ENCODE measurements at places on chromosomes 6 and 20. TPM values are rescaled to one million over a fixed set of nuclear protein-coding genes. Genes with fewer than 3 reads are reported as not detected.

DNA sequence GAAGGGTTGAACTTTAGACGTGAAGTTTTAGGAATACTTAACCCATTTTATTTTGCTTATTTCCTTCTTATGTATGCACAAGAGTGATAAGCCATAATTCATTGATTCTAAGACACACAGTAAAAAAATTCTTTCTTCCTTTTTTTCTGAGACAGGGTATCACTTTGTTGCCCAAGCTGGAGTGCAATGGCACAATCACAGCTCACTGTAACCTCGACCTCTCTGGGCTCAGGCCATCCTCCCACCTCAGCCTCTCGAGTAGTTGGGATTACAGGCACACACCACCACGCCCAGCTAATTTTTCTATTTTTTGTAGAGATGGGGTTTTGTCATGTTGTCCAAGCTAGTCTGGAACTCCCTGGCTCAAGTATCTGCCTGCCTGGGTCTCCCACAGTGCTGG, 116.6 kb upstream of the RNF24 start:
- DNase-seq: no peak

Gene FAXC
- 68.9 TPM for total RNA-seq

DNA sequence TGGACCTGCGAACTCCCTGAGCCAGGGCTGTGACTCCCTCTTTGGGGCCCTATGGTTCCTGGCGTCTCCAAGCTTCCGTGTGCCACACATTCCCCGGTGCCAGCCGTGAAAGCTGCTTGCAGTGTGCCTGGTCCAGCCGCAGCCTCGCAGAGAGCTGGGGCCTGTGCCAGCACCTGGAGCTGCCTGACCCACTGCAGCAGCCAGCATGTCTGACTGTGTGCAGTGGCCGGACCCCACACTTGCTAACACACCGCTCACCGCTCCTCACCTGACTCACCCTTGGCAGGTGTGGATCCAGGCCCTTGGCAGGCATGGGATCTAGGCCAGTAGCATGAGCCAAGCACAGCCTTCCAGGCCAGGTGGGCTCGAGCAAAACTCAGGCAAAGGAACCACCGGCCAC, 227.5 kb downstream of the OTOR start:
- DNase-seq: no peak

GRCh38 chr6:56932910-56933477, 21.9 kb upstream of the BEND6 start:
- no peak for DNase-seq

DNA sequence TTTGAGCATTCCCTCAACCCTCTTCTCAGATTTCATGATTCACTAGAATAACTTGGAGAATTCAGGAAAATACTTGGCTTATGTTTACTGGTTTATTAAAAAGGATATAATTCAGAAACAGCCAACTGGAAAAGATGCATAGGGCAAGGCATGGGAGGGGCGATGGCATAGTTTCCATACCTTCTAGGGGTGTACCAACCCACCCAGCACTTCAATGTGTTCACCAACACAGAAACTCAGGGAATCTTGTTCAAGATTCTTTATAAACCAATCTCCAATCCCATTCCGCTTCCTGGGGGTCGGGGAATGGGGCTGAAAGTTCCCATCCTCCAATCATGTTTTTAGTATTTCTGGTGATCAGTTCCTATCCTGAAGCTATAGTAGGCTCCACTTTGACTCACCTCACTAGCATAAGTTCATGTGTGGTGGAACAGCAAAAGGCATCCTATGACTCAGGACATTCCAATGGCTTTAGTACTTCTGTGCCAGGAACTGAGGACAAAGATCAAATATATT, 164.4 kb downstream of the SIM1 start:
- no peak for DNase-seq

DNA sequence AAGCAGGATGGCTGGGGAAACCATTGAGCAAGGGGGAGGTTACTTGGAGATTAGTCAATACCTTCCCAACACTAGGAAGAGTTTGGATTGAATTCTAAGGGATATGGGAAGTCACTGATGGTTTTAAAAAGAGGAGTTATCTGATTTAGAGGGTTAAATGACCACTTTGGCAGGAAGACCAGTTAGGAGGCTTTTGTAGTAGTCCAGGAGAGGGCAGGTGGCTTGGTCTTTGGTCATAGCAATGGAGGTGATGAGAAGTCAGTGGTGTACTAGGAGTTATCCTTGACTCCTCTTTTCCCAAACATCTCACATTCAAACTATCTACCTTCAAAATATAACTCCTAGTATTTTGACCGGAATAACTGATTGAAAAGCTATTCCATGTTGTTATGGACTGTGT, 644.1 kb downstream of the UTRN start:
- no peak for DNase-seq

Gene SLC17A2
- not detected for total RNA-seq

DNA sequence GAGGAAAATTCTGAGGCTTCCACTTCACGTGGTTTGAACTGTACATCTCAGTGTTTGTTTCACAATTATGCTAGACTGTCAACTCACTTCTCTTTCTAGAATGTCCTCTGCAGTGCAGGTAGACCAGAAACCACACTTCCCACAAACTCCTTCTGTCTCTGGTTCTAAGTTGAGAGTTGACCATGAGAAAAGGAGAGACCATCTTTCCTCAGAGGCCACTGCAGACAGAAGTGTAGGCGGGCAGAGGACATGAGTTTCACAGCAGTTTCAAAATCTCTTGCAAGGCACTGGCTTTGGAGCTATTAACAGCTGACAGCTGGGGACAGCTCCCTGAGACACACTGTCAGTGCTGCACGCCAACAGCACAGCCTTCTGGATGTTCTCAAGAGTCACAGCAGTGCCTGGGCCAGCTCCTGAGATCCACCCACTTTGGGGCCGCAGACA, 55.4 kb upstream of the MOXD1 start:
- DNase-seq: peak; percentile 56

GRCh38 chr20:50913690-50914375, 17.4 kb downstream of the ADNP start:
- DNase-seq: no peak

- DNase-seq: no peak
Observed at GRCh38 chr6:98808541-98809210, 25.7 kb upstream of the POU3F2 start.

DNA sequence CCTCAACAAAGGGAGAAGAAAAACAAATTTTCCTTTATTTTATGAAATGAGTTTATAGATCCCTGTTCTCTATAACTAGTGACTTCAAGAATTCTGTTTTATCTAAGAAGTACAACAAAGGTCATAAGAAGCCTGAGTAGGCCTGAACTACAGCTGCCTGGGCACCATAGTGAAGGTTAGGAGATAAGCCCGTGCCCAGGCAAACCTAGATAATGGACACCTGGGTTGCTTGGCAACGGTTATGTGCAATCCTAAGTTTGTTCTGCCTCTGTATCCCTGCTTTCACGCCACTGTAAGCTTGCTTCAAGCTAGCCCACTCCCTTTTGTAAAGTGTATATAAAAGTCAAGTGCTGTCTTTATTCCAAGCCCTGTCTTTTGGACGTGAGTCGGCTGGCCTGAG, 23.2 kb downstream of the SCGN start:
- no peak for DNase-seq

- DNase-seq: no peak
Observed at GRCh38 chr6:127456465-127456864, 2.7 kb downstream of the KIAA0408 start.

DNA sequence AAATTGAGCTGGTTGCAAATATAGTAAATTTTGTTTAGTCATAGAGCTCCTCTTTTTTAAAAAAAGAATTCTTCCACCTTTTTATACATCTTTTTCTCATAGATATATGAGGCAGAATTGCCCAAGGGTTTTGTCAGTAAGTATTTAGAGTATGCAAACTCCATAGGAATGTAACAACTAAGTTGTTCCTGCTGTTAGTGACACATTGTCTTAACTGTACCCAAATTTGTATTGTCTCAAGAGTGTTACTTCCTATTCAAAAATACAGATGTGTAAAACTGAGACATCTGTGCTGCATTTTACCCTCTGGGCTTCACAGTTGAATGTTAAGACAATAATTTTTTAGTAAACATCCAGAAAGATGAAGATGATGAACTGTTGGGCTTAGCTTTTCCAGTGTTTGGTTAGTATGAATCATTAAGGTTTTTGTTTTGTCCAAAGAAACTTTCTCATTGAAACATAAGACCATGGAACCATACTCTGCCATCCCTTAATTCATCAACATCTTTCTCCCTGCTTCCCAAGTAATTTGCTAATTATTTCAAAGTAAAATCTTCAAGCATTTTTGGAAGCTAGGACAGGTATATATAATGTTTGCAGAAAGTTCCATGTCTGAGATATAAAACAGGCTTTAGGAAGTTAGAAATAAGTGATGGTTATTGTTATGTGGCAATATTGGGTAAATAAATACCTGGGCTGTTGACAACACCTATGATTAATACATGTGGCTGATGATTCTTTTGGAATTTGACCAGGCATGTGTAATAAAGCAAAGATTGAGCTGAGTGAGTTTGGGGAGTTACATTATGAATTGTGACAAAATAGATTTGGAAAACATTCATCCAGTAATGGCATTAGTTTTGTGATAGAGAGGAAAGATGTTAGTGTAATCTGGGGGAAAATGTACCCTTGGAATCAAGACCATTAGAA, 11.2 kb downstream of the OGFRL1 start:
- no peak for DNase-seq

DNA sequence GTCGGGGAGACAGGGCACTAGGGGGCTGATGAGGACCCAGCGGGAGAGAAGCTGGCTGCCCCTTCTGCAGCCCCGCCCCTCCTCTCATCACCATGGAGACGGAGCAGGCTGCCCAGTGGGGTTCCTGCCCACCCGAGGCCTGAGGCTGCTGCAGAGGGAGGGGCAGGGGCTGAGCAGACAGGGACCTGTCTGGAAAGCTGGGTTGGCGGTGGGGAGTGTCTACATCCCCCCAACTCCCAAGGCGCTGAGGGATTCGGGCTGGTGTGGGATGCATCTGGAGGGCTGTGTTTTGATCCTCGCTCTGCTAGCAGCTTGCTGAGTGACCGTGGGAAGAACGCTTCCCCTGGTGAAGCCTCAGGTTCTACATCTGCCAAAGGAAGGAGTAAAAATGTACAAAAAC, 1.2 kb upstream of the BPI start:
- peak; percentile 68 for DNase-seq

Gene RAET1L
- total RNA-seq: not detected

GRCh38 chr6:95431637-95432228, 145.6 kb upstream of the MANEA start:
- peak; percentile 38 for DNase-seq

DNA sequence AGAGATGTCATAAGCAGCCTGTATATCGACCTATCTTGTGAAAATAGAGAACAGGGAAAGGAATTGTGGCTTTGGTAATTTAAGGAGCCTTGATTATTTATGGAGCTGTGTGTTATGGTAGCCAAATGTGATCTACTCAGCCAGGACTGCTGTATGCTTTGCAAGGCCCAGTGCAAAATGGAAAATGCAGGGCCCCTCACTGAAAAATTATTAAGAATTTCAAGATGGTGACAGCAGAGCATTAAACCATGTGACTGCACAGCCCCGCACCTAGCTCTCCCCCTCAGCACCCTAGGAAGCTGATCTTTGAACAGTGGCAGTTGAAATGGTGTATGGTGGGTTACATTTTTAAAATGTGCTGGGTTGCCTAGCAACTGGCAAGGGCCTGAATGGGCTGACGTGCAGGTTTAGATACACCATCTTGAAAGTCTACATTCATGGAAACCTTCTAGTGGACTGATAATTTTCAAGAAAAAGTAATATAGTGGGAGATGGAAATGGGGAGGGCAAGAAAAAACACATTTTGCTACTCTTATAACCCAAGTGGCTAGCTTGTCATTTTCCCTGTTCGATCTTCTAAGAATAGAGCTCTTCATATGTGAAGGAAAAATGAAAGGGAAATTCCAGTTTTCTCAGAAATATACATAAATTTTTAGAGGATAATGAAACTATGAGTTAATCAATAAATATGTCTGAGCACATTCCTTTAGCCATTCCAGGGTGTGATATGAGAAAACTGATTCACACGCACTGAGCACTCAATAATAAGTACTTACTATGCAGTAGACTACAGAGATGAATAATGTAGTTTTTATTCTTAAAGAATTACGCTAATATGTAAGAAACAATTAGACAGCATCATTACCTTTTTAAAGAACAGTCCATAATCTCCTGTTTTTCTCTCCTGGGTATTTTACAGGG, 208.0 kb downstream of the ARHGAP18 start:
- no peak for DNase-seq

- no peak for DNase-seq
Observed at GRCh38 chr6:43669922-43670622, 17.5 kb downstream of the MRPS18A start.

Gene SLC17A9
- total RNA-seq: 1.8 TPM

GRCh38 chr6:114556846-114557488, 214.1 kb upstream of the HS3ST5 start:
- no peak for DNase-seq

- DNase-seq: no peak
Observed at GRCh38 chr6:79564636-79565035, 27.4 kb upstream of the LCA5 start.

GRCh38 chr6:145875496-145876211, 61.1 kb upstream of the FBXO30 start:
- no peak for DNase-seq

GRCh38 chr6:27720607-27721580, 191.3 kb downstream of the OR2B2 start:
- no peak for DNase-seq

DNA sequence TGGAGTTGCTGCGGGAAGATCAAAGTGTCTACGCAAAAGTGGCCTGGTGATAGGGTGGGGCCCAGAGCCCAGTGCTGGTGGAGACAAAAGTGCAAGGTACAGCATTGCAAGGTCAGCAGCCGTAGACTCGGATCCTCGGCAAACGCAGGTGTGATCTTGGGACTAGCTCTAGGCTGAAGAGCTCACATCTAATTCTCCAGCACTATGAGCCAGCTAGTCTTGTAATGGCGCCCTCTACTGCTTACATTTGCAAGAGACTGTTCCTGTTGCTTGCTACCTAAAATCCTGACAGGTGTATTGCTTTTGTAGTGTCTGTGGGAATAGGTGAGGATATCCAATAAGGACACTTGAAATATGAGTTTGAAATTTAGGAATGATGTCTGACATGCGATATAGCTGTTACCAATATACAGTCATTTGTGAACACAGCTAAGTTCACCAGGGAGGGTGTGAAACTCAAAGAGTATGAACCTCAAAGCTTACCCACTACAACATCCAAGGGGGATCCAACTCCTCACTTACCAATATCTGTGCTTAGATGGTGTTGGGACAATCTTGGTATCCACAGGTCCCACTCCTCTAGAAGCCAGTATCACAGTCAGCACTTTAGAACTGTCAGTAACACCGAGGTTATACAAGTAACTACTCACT, 58.4 kb downstream of the PDE7B start:
- DNase-seq: peak; percentile 23

DNA sequence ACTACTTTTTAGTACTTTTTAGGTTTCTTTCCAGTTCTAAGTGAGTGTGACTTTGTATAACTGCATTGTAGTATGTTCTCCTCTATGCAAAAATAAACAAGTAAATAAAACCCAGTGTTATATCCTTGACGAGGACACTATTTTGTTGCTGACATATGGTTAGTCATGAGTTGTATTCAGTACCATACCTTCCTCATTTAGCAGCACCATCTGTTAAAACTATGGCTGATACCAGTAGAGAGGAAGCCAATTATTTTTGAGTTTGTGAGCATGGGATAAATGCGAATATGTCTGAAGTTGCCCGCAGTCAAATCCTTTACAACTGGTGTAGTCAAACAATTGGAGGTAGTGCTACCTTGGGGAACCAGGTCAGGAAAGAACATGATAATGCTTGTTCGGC, 74.1 kb downstream of the CDKAL1 start:
- DNase-seq: no peak

Gene CST5
- total RNA-seq: not detected

Gene CRISP3
- total RNA-seq: not detected

Data from glutamatergic neuron (in vitro differentiated cells).